Fibroblast of skin of right biceps (primary cell): ENCODE measurements at places on chromosomes 7 and 10.
A peak's percentile ranks its signal among the peaks of the same experiment; 100 is the strongest.

DNA sequence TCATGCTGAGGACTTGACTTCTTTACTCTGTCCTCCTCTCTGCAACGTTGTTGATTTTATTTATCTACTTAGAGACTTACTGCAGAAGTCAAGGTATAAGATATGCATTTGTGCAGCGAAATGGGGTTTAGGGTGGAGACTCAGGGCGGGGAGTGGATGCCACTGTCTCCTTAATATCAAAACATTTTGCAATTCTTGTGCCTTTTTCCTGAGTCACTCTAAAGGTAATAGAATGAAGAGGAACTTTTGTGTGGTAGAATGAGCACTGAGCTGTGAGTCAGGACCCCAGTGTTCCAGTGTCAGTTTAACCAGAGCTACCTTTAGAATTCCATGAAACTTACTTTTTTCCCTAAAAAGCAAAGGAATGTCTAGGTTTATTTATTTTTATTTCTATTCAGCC lies 78.2 kb downstream of the VTI1A start:
- peak; percentile 26 for DNase-seq

DNA sequence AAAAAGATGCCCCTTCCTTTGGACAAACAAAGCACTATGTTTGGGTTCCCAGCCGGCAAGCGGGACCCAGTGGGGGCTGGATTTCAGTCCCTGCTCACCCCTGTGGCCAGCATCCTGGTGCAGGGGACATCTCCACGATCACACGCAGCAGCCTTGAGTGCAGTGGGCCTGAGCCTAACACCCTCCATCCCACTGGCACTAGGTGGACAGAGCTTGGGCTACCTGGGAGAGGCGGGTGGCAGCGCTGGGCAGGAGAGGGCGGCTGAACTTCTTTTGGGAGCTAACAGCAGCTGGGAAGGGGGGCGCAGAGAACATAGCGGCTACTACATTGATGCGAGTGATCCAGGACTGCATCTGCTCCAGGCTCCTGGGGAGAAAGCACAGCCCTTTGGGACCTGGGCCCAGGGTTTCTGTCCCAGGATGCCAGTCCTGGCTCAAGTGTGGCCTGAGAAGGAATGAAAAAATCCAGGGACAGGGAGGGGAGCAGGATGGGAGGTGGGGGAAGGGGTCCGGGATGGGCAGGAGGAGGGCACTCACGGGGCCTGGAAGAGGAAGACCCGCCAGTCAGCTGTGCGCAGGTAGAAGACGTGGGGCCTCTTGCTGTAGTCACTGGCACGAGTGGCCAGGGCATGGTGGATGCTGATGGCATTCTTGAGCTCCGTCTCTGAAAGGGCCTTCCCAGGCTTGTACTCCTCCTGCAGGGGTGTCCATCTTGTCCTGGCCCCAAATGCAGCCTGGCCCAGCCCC lies 9.0 kb downstream of the NFKB2 start:
- no peak for DNase-seq

- DNase-seq = peak; percentile 96
Measured at GRCh38 chr10:58625070-58625469, 112.4 kb downstream of the BICC1 start.

GRCh38 chr10:117226813-117227451 lies 14.0 kb upstream of the SLC18A2 start:
- peak; percentile 38 for DNase-seq

DNA sequence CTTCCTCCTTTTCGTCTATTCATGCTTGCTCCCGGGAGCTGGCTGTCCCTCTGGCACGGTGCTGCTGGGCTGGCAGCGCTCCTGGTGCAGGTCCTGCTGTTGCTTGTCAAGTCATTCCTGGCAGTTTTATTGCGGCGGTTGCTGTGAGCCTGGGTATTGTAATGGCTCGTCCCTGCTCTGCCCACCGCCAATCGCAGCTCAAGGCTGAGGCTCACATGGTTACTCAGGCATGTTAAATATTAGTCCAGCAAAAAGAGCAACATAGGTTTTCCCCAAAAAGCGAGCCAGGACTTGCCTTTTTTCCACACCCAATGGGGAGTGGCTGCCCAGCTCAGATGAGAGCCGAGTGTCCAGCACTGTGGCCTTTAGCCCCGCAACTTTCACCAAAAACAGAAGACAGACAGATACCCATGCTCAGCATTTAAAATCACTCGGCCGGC lies 492.9 kb upstream of the FOXK1 start:
- no peak for DNase-seq

DNA sequence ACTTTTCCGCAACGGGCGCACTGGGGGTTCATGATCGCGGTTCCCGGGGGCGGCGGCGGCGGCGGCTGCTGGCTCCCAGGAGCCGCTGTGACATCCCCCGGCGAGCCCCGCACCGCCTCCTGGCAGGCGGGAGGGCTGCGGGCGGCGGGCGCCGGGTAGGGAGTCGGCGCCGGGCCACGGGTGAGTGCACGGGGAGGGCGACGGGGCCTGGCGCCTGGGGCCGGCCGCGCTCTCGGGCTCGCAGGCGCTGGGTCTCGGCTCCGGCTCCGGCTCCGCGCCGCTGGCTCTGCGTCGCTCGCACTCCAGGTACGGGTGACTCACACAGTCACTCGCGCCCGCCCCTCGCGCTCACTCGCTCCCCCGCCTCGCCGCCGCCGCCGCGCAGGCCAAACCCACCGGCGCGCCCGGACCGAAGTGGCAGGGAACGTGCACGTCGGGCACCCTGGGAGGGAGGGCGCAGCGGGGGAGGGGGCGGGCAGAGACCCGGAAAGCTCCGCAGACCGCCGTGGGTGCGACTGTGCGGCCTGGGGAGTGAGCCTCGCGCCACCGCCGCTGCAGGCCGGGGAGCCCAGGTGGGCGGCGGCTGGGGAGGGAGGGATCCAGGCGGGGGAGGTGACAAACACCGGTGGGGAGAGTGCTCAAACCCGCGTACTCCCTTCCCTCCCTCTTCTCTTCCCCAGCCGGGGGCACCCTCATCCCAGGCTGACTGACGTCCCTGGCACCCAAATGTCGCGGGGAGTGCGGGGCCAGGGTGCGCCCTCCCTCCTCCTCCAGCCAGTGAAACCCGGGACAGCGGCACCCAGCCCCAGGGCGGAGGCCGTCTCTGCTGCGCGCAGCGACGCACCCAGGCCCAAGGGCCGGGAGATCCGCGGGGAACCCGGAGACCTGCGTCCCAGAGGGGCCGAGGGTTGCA lies 276.9 kb upstream of the NEBL start:
- peak; percentile 29 for DNase-seq

DNA sequence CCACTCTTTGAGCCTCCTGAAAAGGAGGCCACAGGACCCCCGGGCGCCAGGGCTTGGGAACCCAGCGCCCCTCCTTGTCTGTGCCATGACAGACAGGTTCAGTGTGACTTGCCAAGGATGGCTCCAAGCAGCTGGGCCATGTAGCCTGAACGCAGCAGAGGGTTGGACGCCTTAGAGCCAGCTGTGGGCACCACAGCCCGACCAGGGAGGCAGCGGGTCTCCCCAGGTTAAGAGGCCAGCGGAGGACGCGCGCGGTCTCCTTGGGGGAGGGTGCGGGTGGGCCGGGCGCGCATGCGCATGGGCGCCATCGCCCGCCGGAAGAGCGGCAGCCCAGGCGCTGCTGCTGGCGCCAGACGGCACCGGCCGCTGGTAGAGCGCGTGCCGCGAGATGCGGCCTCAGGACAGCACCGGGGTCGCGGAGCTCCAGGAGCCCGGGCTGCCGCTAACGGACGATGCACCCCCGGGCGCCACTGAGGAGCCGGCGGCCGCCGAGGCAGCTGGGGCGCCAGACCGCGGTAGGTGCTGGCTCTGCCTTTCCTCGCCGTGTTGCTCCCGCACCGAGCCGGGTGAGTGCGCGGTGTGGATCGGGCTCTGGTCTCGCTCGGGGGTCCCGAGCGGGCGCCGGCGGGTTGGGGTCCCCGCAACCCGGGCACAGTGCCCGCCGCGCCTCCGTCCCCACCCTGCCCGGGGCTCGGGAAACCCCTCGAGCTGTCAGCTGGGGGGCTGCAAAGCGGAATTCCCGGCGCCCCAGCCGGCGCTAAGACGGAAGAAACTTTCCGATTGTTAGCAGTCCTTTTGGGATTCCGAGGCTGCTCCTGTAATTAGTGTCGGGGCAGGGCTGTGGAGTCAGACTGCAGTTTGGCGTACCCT lies at the start of gene SLC35G1:
SLC35G1 (plus strand) TSS at position 333 of the 870 bp plus-strand sequence; CDS start at position 389, 56 bp downstream.
- peak; percentile 69 for DNase-seq

DNA sequence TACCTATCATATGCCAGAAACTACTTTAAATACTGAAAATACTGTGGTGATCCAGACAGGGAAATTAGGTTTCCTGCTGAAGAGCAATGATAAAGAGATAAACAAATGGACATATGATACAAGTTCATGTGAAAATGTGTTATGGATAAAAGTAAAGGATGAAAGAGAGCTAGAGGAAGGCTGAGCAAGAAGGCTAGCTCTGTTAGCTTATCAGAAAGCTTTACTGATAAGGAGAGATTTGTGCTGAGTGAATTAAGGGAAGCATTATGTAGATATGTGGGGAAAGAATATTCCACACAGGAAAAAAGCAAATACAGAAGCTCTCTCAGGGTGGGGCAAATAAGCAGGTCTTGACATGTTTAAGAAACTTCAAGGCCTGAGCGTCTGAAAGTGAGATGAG lies 308.4 kb downstream of the HDAC9 start:
- no peak for DNase-seq

DNA sequence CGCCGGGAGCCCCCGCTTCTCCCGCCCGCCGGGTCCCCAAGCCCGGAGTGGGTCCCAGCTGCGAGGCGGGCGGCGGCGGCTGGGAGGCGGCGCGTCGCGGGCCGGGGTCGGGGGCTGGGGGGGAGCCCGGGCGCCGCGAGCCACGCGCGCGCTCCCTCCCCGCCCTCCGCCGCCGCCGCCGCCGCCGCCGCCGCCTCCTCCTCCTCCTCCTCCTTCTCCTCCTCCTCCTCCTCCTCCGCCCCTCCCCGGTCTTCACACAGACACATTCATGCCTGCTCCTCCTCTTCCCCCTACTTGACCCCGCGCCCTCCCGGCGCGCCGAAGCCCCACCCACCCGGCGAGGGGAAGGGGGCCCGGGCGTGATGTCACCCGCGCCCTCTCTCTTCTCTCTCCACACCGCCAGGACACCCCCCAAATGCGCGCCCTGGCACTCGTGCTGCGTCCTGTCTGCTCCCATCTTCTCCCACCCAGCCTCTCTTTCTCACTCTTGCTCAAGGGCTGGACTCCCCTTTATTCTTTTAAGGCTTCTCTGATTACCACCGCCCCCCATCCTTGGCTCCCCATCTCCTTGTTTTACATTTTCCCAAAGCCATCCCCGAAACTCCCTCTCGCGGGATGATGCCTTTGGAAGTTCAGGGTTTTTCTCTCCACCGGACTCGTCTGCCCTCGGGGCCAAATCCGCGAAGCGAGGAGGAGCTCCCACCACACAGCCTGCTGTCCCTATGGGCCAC lies 967 bp upstream of the GLI3 start:
- peak; percentile 81 for DNase-seq

DNA sequence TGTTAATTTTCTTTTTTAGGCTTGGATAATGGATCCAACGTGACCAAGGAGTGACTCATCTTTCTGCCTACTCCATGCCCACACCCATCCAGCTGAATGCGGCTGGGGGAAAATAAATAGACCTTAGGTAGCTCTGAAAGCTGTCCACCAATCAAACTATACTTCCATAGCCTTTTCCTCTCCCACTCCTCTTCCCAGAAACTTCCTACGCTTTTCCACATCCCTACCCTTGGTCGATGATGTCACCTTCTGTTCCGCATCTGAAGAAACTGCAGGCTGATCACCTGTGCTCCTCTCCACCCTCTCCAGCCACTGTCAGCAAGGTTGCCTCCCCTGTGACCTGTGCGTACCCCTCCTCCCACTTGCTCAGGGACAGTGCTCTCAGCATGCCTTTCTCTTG lies 359.8 kb upstream of the KLF6 start:
- DNase-seq = peak; percentile 4

GRCh38 chr10:43360086-43360485 lies 11.3 kb upstream of the FXYD4 start:
- DNase-seq = no peak

- no peak for DNase-seq
Measured at GRCh38 chr7:154879629-154880028, 123.3 kb downstream of the PAXIP1 start.

GRCh38 chr7:117074378-117074777 lies 121.1 kb downstream of the ST7 start:
- no peak for DNase-seq

DNA sequence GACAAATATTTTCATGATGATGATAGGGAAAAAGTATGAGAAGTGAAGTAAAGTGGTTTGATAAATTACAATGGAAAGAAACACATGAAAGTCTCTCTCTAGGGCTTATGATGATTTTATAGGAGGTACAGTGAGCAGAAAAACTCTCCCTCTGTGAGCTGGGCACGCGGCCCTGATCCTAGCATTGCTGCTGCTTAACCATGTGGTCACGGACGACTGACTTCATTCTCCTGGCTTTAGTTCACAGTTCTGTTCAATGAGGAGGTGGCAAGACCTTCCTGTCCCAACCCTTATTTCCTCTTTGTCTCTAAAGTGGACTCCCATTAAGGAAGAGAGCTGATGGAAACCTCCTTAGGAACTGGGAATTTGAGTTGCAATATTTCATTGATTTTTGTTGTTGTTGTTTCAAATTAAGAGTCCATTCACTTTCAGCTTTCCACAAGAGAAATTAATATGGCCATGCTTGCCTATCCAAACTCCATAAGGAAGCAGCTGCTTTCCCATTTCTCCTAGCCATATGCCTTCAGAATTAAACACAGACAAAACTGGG lies 8.2 kb upstream of the PON3 start:
- no peak for DNase-seq

- peak; percentile 87 for DNase-seq
Measured at GRCh38 chr10:119849031-119849789, 23.4 kb downstream of the MCMBP start.

DNA sequence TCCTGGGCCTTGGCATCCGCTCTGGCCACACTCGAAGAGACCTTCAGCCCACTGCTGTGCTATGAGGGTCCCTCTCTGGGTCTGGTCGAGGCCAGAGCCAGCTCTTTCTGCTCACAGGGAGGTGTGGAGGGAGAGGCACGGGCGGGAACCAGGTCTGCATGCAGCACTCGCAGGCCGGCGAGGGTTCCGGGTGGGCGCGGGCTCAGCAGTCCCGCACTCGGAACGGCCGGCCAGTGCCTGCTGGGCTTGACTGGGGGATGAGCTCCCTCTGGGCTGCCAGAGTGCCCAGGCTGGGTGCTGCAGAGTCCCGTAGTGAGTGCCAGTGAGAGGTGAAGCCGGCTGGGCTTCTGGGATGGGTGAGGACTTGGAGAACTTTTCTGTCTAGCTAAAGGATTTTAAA lies 882.7 kb downstream of the XPNPEP1 start:
- no peak for DNase-seq

- no peak for DNase-seq
Measured at GRCh38 chr7:25055520-25056220, 69.4 kb downstream of the CYCS start.

DNA sequence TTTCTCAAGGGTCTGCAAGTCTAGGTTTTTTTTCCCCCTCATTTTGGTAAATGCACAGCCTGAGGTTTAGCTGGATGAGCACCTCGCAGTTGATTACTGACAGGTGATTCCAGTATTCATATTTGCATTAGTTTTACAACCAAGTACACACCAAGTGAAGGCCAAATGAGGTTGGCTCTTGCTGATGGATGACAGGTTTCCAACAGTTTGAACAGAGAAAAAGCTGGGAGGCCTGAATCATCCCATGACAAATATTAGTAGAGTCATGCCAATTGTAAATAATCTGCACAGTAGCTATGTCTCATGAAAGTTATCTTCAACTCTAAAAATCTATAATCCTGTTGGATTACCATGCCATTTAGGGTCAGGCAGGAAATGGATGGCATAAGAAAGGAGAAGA lies 399.8 kb downstream of the HTR7 start:
- DNase-seq = no peak
